ENCODE measurements at places on chromosomes 5 and 9.
A peak's percentile ranks its signal among the peaks of the same experiment; 100 is the strongest.

DNA sequence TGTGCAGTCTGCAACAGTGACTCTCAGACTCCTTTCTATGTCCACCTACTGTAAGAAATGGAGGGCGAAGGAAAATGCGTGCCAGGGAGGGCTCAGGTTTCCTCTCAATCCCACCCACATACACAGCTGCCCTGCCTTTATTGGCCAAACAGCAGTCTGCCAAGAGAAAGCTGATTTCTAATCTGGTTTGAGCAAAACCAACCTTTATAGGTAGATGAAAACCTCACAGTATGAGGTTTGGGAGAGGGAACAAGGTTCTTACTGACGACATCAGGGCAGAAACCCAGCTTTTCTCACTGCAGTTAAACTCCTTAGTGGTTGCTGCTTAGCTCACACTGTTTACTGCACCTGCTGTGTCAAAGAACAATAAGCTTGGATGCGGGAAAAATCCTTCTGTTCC lies 152.3 kb upstream of the KLF9 start:
- DNase-seq = no peak

- DNase-seq = no peak
Measured at GRCh38 chr9:37001459-37001858, 32.6 kb downstream of the PAX5 start.

- peak; percentile 33 for DNase-seq
Measured at GRCh38 chr5:119269061-119269944, 86.5 kb upstream of the TNFAIP8 start.

- DNase-seq = no peak
Measured at GRCh38 chr9:128206916-128207910, 4.0 kb downstream of the DNM1 start.

DNA sequence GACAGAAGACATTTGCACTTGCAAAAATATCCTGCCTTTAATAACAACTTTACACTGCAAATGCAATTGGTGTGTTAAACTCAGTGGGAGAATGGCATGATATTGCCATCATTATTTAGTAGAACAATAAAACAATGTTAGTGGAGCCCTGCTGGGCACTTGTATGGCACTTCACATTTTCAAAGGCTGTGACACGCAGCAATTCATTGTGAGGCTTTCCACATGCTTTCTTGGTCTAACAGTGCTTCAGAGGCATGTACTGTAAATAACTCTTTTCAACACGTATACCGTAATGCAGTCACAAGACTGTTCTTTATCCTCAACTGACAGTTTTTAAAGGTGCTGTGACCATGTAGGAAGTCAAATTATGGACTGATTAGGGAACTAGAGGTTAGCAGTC lies 155.5 kb upstream of the EPB41L4A start:
- peak; percentile 79 for DNase-seq

DNA sequence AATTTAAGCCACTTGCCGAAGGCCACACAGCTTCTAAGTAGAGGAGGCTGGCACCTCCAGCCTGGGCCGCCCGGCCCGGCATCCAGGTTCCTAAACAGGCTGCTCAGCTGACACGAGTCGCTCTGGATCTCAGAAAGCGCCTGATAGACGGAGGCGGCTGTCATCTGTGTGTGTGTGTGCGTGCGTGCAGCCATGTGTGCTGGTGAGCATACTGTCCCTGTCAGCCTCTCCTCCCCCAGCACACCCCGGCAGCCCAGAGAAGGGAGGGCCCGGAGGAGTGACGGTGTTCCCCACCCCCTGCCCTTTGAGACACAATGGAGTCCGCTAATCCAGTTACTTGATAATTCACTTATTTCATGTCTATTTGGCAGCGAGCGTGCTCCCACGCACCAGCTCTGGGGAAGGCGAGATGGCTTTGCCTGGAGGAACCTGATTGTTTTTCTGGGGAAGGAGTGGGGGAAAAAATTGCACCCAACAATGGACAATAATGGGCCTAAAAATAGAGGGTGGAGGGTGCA lies 20.0 kb downstream of the NTNG2 start:
- DNase-seq = no peak

DNA sequence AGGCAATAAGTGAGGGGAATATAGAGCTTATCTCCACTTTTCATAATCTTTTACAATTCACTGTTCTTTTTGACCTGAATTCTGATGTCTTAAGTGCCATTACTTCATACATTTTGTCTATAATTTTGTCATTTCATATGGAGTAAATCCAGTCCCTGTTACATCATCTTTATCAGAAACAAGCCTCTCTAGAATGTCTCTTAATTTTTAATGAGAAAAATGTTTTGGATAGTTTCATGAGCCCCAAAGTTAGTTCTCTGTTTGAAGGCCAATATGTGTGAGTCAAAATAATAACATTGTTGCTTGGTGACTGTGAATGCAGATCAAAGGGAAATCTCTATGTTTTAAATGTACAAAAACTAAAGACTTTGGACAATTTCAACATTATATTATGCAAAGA lies 329.6 kb upstream of the ARRDC3 start:
- no peak for DNase-seq

GRCh38 chr5:152501294-152501693 lies 96.2 kb upstream of the NMUR2 start:
- no peak for DNase-seq

- DNase-seq = no peak
Measured at GRCh38 chr5:166509085-166509484, 1782.4 kb upstream of the WWC1 start.

DNA sequence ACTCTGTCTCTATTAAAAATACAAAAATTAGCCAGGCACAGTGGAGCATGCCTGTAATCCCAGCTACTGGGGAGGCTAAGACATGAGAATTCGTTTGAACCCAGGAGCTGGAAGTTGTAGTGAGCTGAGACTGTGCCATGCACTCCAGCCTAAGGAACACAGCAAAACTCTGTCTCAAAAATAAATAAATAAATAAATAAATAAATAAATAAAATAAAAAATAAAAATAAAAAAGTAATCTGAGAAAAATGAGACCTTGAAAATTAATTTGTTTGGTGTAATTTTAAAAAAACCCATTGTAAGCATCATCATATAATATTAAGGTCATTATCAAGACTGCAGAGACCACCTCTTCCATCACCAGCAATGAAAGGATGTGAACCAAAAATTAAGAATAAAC lies 997.1 kb downstream of the CDH18 start:
- DNase-seq = no peak
